ENCODE measurements at places on chromosomes 2 and 18.
A peak's percentile ranks its signal among the peaks of the same experiment; 100 is the strongest.

DNA sequence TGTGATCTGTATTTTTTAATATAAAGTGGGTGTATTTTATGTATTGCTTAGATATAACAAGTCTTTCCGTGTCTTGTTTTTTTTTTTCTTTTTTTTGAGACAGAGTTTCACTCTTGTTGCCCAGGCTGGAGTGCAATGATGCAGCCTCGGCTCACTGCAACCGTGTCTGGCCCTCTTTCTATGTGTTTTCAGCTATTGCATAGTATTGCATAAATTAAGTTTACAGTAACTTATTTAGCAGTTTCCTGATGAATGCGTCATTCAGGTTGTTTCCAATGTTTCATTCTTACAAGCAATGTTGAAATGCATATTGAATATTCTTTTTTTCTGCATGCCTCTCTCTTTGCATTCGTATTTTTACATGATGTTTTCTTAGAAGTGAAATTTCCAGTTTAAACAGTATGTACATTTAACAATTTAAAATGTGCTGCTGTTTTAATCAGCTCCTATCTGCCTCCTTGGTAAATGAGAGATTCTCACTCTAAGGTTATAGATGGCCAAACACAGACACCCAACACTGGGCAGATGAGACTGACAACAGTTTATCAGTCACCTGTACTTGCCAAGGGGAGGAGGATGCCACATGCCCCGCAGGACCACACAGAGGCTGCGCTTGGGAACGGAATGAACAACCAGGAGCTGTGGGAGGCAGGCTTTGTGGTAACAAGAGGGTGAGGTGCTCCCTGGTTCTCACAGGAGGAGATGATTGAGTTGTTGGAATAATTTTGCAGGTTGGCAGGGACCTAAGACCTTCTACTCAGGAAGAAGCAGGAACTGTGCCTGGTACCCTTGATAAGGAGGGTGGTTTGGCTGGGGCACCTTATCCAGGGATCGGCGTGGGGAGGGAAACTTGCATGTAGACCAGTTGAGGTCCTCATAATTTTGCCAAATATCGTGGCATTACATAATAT is 7.5 kb downstream of the SLC9A4 start:
- no peak for DNase-seq

DNA sequence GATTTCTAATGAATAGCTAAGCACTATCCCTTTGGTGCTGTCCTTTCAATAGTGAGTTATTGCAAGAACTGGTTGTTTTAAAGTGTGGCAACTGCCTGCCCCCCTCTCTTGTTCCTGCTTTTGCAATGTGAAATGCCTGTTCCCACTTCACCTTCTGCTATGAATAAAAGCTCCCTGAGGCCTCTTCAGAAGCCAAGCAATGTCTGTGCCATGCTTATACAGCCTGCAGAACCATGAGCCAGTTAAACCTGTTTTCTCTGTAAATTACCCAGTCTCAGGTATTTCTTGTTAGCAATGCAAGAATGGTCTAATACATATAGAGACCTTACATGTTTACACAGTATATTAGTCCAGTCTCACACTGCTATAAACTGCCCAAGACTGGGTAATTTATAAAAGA is 15.0 kb upstream of the METTL21A start:
- no peak for DNase-seq

DNA sequence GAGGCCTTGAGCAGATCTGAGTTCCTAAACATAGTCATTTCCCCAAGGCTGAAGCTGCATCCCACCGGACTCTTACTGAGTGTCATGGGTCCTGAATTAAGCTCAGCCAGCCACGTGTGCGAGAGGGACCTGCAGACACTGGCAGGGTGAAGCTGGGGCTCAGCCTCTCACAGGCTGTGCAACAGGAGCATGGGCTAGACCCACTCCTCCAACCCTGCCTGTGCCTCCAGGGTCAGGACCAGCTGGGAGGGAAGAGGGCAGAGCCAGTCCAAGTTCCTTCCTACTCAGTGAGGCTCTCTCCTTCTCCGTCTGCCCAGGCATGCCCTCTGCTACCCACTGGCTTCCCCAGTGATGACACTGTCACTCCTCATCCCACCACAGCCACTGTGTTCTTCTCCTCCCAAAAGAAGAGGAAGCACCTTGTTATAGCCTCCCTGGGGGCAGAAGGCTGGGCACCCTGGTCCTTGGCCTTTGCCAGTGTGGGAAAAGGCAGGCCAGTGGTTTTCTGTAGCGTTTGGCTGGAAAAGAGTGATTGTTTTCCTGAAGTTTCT is 78.9 kb downstream of the KCNF1 start:
- DNase-seq = peak; percentile 32

GRCh38 chr2:206064077-206064476 is 21.9 kb downstream of the INO80D start:
- no peak for DNase-seq

GRCh38 chr2:98869272-98869641 is 66.8 kb downstream of the CRACDL start:
- DNase-seq = peak; percentile 93

- no peak for DNase-seq
Observed at GRCh38 chr2:45647356-45647755, 4.1 kb upstream of the PRKCE start.

DNA sequence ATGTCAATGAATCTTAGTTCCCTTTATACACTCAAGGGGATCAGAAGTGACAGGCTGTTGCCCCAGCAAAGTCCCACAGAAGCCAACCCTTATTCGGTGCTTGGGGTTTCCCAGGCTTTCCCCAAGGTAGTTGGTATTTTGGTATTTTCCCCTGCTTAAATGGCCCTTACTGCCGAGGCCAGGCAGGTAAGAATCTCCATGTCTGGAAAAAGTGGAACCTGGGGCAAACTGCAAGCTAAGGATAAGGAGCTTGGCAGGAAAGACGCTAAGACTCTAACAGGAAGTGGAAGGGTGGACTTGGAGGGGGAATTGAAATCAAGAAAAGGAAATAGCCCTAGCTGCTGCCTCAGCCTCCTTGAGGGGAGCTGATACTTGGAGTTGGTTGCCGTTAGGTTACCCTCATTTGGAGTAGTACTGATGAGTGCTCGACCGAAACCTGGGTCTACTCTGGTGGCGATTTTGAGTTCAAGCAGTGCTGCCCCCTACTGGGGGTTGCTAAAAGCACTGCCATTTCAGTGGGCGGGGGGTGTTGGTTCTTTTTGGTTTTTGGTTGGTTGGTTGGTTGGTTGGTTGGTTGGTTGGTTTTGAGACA is 3.3 kb upstream of the GPBAR1 start:
- peak; percentile 36 for DNase-seq

DNA sequence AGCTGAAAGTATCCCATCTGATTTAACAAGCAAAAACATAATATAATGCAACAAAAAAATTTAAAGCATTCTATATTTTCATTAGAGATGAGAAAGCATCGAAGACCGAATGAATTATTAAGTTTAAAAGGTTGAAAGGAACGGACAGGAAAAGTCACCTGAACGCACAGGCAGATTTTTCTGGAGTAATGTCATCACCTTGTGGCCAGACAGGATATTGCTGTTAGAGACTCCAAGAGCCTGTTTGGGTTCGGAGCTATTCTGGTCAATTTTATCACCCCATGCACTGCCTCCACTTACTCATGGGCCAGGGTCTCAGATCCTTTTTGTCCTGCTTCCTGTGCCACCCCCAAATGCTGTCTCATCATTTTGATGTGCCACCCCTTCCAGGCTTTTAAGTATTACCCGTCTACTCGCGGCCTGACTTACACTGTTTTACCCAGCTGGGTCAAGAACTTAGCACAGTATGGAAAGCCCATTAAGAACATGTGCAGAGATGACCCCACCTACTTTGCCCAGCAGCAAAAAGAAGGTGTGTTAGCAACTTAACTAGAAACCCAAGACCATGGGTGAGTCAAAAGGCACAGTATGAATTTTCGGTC is 27.3 kb downstream of the GKN2 start:
- DNase-seq = peak; percentile 65

DNA sequence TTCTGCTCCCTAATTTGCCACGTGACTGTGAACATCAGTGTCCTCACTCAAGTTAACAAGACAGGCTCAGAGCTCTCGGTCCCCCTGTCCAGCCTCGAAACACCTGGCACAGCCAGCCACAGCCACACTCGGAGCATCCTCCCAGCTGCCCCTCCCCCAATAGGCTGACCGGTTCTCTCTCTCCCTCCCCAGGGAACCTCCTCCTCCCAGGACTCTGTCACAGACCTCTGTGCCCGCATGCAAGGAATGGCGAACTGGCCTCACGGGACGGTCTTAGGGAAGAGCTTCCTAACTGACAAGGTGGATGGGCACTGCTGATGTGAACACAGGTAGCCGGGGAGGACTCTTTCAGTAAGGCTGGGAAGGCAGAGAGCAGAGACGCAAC is 18.8 kb downstream of the CYP26B1 start:
- no peak for DNase-seq

- DNase-seq = no peak
Observed at GRCh38 chr2:203185864-203186263, 53.0 kb upstream of the CYP20A1 start.
